T-helper 2 cell treated with Interferon-gamma antibody and Interleukin-4, amounts not matched to agents 5 μg/mL and 100 μg/mL, for 36 hours (primary cell): ENCODE measurements at places on chromosomes 4 and X.

DNA sequence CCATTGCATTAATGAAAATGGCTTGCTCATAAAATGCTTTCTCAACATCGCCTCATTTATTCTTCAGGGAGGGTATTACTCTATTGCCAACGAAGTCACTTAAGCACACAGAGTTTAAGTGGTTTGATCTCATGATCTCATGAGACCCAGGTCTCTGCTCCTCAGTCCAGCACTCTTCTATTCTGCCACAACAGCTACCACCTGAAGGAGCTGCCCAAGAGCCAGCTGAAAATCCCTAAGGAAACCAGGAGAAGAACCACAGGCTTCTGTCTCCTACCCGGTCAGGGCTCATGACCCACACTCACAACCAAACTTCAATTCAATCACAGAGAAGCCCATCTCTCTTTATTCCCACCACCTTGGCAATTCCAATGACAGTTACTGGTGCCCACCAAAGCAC lies 85.5 kb upstream of the GPM6B start:
- DNase-seq, result no peak

GRCh38 chr4:111628437-111628836 lies 516.8 kb upstream of the FAM241A start:
- DNase-seq, result no peak

GRCh38 chr4:26782168-26782829 lies 78.3 kb upstream of the STIM2 start:
- no peak for DNase-seq

DNA sequence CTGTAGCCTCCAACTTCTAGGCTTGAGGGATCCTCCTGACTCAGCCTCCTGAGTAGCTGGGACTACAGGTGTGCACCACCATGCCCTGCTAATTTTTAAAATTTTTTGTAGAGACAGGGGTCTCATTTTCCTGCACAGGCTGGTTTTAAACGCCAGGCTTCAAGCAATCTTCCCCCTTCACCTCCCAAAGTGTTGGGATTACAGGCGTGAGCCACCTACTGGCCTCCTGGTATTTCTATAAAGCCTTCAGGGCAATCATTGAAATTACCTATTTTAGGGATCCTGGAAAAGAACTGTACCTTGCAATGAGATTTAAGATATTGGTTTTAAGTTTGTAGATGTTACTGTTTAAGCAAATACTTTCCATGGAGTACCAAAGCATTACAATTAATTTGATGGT lies 13.5 kb upstream of the PLS3 start:
- DNase-seq, result no peak

DNA sequence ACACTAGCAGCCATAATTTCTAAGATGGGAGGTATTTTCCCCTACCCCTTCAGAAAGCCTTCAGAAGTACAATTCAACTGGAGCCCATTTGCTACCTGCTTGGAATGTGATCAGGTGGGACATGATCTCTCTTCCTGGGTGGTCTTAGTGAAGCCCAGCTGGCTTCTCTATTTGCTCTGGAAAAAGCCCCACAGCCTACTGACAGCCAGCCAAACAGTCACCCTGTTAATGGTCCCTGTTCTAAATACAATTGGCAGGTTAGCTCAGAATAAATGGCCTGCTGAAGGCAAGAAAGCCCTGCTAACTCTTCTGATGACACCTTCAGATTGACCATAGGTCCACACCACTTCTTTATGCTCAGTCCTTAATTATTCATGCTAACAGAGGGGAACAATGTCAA lies 39.9 kb downstream of the HS6ST2 start:
- no peak for DNase-seq

- DNase-seq, result no peak
These were observed 7.0 kb downstream of the TNIP3 start for GRCh38 chr4:121156822-121157769.

DNA sequence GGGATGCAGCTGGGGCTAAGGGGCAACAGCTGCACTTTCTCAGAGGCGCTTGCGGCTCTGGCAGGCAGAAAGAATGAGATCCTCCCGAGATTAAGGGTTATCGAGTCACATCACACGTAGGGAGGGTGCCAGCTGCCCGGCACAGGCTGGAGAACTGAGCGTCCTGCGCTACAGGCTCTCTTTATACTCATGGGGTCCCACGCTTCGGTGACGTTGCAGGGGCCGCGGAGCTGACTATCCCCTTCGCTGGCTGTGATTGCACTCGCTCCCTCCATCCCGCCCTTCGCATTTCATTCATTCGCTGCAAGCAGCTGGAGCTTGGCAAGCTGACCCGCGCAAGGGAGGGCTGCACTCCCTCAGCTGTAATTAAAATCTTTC lies at the start of gene TACR3:
TACR3 (minus strand) TSS at position 156 of the 378 bp plus-strand sequence. CDS start 310 bp downstream, outside the sequence.
- no peak for DNase-seq

DNA sequence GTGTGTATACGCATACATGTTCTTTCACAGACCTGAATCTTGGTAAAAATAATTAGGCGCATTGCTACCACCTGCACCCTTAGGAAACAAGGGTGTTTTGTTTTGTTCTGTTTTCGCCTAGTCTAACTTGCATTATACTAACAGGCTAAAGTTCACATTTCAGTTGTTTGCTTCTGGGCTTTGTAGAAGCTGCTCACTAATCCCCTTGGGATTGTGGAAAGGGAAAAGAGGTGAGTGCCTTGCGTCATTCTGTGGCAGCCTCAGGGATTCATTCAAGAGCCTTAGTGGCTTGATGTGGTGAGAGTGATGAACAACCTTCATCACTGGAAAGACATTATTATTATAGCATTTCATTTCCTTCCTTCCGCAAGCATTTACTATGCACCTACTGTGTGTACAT lies 331.1 kb downstream of the ADGRL3 start:
- no peak for DNase-seq

GRCh38 chr4:83905952-83906351 lies 370.0 kb downstream of the GPAT3 start:
- DNase-seq, result no peak

DNA sequence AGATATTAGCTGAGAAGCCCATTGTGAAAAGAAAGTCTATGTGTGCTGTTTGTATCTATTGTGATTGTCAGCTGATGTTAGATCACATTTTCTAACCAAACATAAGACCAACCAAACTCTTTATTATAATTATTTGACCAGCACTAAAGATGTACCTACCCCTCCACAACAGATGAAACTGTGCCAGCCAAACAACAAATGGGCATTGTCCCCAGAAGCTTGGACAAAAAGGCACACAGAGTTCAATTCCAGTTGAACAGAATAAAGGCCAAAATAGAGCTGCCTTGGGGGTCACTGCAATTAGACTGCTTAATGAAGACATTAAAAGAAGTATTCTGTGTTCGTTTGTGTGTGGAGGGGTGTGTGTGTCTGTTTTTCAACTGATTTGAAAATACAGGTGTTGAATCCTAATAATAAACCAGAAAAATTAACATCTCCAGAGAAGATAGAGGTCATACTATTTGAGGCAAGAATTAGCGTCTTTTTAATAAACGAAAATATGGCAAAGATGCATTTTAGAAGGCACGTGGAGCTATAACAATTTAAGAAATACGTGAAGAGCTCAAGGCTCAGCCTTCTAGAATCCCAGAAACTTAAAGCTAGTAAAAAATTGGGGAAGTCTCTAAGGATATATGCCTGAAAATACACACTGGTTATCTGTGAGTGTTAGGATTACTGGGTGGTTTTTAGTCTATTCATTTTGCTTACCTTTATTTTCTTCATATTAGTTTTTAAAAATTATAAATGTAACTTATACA lies 2.2 kb downstream of the SPP1 start:
- no peak for DNase-seq

DNA sequence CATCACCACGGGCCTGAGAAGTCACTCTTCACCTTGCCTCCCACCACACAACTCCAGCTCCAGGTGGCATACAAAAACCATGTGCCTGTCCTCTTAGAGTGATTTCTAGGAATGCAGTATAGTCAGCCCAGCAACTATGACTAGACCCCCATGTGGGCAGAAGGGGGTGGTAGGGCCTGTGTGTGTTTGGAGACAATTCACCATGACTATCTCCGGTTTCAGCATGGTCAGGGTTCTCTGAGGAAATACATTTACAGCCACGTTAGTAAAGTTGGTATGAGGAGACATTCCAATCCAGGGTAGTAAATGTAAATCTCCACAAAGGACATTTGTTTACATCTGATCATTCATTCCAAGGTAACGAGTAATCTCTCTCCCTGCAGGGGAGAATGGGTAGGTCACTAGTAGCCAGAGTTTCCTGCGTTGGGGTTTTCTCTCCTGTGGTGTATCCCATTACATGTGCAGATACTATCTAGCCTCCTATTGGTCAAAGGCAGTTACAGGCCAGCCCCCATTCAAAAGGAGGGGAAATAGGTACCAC lies 4.2 kb upstream of the MTMR1 start:
- DNase-seq, result no peak

GRCh38 chr4:52051213-52051614 lies at the start of gene SPATA18:
Gene SPATA18, plus strand, starts transcription at chr4:52051304. Its CDS starts 401 bp downstream, at chr4:52051705.
- DNase-seq, result no peak

DNA sequence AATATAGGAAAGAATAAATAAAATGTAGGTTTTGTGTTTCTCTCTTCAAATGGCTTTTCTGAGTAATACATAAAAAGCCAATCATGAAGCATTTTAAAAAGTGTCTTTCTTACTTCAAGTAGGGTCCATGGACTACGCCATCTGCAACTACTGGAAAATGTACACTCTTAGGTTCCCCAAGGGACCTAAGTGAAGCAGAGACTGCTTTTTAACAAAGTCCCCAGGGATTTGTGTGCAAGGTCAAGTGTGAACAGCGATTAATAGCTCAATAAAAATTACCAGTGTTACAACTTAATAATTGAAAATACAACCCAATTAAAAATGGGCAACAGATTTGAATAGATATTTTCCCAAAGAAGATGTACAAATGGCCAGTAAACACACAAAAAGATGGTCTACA lies 84.9 kb downstream of the ARHGAP6 start:
- no peak for DNase-seq

DNA sequence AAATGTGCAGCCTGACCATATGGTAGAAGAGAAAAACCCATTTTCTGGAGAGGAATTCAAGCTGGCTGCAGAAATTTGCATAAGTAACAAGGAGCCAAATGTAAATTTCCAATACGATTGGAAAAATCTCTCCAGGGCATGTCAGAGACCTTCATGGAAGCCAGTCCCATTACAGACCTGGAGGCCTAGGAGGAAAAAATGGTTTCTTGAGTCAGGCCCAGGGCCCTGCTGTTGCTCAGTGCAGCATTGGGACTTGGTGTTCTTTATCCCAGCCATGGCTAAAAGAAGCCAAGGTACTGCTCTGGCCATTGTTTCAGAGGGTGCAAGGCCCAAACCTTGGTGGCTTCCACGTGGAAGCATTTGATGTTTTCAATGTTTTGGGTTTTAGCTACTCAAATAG lies 70.6 kb downstream of the MAGEC2 start:
- DNase-seq, result no peak

DNA sequence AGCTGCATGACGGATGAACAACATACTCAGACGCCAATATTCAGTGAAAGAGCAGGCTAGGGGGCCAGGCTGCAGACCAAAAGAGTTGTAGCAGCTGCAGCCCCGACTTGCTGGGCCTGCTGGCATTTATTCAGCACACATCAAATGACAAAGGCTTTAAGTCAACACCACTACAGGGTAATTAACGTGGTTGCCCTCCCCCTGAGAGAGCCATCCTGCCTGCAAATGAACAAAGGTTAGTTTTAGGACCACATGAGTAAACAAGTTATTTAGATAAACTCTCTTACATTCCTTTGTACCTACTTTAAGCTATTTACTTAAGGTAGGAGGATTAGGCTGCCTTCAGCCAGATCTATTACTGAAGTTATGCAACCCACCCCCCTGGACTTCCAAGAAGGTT lies 1329.1 kb downstream of the PCDH18 start:
- no peak for DNase-seq

DNA sequence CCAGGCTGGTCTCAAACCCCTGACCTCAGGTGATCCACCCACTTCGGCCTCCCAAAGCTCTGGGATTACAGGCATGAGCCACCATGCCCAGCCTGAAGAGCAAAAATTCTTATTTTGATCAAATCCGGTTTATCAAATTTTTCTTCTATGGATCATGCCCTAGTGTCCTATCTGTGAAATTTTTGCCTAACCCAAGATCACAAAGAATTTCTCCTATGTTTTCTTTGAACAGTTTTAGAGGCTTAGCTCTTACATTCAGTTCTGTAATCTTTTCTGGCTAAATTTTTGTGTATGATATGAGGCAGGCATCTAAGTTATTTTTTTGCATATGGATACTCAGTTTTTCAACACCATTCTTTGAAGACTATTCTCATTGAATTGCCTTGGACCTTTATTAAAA lies 27.4 kb downstream of the EDNRA start:
- no peak for DNase-seq

GRCh38 chr4:7759635-7760034 lies 180.0 kb downstream of the AFAP1 start:
- no peak for DNase-seq

DNA sequence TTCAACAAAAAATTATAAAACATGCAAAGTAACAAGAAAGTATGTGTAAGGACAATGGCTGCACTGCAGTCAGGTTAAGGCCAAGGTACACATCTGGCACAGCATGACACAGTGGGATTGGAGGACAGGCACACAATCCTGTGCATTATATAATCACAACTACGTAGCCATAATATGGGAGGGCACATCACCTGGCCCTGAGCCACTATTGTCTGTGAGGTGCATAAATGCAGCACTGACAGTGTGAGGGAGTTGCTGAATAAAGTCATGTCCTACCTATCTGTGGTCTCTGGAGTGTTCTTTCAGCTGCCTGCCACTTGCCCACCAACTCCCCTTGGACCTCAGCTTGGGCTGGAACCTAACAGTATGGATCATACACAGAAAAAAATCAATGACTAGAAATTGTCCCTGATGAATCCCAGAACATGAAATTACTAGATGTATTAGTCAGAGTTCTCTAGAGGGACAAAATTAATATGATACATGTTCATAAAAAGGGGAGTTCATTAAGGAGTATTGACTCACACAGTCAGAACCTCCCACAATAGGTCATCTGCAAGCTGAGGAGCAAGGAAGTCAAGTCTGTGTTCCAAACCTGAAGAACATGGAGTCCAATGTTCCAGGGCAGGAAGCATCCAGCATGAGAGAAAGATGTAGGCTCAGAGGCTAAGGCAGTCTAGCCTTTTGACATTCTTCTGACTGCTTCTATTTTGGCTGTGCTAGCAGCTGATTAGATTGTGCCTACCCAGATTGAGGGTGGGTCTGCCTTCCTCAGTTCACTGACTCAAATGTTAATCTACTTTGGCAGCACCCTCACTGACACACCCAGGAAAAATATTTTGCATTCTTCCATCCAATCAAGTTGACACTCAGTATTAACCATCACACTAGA lies 46.4 kb upstream of the KCTD8 start:
- DNase-seq, result no peak

DNA sequence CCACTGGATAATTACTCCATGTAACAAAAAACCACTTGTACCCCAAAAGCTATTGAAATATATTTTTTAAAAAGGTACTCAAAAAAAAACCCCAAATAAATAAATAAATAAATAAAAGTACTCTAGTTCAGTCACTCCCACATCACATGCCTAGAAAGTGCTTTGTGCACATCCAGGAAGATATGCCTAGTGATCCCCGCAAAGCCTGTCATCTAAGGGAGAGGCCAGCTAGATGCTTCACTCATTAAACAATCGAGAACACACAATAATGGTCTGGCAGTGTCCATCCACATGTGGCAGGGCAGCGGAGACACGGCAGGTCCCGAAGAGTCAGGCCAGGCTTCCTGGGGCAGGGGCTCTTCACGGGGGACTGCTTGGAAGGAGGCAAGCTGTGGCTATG lies 47.6 kb downstream of the RAB33B start:
- no peak for DNase-seq
